ENCODE measurements at places on chromosomes 16 and 17.

DNA sequence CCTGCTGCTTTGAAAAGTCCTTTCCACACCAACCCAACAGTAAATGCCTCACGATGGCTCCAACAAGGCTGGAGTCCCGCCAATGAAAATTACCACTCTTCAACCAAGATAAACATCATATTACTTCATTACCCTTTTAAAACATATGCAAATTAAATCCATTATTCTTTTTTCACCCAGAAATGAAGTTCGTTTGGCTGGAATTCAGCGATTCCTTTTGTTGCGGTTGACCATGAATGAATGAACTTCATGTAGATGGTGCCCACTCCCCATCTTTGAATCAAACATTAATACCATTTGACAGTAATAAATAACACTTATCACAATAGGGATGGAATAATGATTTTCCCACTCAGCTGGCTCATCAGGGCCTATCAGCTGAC lies 211.5 kb upstream of the TOX3 start:
- no peak for DNase-seq

DNA sequence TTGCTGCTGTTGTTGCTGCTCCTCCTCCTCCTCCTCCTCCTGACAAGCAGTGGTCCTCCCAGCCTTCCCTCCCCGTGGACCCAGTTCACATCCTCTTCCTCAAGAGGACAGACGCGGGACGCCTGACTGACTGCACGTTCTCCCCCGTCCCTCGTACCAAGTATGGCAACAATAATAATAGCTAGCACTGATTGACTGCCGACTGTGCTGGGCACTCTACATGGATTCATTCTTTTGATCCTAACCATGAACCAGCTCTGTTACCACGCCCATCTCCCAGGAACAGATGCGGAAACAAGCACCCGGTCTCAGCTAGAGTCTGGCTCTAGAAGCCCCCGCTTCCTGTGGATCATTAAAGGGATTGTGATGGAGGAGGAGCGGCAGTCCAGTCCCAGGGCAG lies 78.0 kb downstream of the GNAO1 start:
- DNase-seq = peak; percentile 8

DNA sequence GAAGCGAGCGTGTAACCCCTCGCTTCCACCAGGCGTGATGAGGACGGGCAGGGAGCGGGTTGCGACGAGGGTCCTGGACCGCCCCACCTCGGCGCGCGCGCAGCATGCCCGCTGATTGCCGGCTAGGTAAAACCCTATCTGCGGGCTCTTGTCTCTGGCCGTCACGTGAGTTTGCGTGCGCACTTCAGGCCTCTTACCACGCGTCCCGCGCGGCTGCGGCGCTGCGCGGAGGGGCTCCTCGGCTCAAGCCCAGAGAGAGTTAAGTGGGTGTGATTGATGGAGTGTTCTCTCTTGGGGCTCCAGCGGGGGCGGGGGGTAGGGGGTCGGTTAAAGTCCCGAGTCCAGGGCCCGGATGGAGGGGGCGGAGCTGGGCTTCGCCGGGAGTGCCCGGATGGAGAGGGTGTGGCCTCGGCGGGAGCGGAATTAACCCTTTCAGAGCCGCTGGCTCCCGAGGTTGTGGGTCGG lies 7.9 kb downstream of the KDM6B start:
- peak; percentile 72 for DNase-seq

DNA sequence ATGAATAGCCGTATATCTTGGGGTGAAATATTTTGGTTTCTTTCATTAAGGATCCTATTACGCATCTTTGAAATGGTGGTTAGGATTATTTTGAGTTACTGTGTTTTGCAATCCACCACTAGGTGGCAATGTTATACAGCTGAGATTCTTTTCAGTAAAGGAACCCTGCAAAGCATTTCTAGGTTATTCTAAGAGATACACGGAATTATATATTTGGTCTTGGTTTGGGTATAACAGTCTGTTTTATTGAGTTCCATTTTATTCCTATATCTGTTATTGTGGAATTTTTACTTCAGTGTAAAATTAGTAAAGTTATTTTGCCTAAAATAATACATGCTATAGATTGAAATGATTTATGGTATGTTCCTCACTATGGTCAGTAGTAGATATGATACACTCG lies 62.9 kb upstream of the CPHXL start:
- peak; percentile 46 for DNase-seq

- no peak for DNase-seq
Observed at GRCh38 chr17:45225051-45225700, 3.5 kb downstream of the FMNL1 start.

DNA sequence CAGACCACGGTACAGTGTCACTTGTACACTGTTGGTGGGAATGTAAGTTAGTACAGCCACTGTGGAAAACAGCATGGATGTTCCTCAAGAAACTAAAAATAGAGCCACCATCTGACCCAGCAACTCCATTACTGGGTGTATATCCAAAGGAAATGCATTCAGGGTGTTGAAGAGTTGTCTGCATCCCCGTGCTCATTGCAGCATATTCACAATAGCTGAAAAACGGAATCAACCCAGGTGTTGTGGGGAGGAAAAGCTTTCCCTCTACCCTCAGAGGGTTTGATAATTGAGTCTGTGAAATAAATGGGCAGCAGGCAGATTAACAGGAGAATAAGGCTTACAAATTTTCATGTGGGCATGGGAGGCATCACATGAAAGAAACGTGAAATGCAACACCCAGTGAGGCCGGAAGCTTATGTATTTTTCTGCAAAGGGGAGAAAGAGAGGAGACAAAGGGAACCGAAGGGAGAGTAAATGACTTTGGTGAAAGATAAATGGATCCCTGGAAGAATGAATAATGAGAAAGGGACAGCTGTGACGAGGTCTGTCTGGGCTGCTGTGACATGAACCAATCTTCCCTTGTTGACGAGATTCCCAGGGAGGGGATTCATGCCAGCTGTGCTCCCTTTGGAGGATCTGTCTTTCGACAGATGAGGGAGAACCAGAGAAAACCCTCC lies 106.2 kb downstream of the KCNJ12 start:
- no peak for DNase-seq

DNA sequence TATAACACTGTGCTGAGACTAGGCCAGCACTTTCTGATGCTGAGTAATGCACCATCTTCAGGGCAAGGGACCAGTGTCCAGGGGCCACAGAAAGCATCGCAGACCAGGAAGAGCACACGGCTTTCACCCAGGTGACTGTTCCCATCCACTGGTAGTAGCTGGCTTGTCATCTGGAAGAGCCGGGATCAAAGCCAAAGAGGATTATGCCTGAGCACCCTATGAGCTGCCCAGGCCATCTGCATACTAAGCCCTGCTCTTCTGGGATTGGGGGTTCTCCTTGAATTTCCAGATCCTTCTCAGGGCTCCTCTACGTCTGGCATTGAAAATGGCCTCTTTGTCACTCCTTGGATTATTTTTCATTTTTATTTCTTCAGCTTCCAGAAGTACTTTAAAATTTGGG lies 140.7 kb downstream of the IRX3 start:
- DNase-seq = no peak

GRCh38 chr17:19660219-19660870 lies 11.8 kb downstream of the ALDH3A2 start:
- no peak for DNase-seq

- no peak for DNase-seq
Observed at GRCh38 chr16:85667261-85667660, 21.5 kb downstream of the GINS2 start.

DNA sequence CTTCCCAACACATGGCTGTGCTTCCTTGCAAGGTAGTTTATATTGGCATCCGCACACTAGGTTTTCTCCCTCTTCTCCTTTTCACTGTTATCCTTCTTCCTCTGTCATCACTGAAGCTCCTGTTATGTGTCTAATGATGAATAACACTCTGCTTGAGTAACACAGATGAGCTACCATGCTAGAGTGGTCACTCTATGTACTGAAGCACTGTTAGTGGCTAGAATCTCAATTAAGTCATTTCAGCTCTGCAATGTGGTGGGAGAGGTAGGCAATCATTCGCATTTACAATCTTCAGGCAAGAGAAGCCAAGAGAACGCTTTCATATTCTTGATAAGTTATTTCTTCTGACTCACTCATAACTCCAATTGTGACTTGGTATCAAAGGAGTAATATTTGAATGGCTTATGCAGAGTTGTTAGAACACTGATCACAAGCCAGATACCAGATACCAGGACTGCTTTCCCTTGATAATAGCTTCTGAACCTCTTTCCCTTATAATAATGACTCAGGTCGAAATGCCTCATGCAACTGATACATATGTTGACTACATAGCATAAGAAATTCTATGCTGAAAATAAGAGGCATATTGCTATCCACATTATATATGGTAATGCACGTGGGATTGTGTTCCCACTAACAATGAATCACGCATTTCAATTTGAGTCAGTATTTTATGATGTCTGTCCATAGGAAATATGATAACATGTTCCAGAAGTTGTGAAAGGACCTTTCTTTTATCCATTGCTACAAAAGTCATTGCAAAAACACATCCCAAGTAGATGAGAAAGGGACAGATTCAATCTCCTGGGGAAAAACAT lies 158.0 kb upstream of the HS3ST3A1 start:
- no peak for DNase-seq

GRCh38 chr16:50712560-50712898 lies 19.1 kb downstream of the NOD2 start:
- no peak for DNase-seq

- DNase-seq = no peak
Observed at GRCh38 chr16:85303354-85303883, 191.1 kb upstream of the CIBAR2 start.

DNA sequence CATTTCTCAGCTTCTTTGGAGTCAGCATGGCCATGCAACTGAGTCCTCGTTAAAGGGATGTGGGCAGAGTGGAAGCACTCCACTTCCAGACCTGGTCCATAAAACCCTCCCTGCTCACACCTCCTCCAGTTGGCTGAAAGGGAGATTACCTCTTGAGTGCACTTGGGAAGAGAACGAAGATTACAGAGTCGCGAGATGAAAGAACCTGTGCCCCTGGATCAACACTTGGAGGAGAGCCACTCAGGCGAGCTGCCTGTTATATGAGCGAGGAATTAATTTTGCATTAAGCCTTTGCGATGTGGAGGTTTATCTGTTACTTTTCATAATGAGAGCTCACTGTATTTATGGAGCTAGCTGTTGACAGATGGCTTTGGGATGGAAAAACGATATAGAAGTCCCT lies 147.9 kb downstream of the MAF start:
- DNase-seq = no peak

DNA sequence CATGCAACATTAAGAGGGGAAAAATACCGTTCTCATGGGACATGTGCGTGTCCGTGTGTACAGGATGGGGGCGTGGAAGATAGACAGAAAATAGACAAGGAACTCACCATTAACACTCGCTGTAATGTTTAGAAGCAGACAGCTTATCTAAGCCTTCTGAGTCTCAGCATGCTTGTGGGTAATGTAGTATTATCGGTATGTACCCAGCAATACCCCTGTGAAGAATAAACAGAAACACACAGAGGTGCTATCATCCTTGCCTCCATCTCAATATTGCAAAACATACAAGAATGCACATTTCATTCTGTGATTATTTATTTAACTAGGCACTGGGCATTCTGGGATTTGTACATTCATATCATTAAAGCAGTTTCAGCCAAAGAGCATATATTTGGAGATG lies 42.0 kb upstream of the RBFOX1 start:
- DNase-seq = no peak

DNA sequence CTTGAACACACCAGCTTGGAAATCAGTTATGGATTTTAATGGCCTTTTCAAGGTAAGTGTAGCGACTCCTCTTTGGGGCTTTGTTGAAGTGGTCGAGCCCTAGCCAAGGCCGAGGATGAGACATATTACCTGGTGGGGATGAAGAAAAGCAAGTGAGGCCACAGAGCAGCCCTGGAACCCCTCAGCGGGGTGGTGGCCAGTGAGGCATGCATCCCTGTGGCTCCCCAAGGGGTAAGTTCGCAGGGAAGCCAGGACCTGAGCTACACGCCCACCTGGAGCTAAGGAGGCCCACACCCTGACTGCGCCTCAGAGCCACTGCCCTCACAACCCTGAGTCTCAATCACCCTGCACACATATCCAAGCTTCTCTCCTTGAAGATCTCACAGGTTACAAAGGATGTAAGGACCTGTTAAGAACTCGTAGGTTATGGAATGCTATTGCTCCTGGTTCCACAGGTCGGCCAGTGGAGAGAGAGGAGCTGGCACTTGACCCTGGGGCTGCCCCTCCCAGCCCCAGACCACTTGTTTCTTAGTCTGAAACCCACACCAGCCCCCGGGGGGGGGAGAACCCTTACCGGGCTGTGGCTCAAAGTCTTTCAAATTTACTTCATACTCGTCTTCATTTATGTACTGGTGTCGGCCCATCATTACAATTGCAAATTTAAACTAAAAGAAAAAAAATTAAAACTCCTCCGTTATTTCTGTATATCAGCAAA lies 12.0 kb downstream of the LITAFD start:
- DNase-seq = no peak

- DNase-seq = peak; percentile 55
Observed at GRCh38 chr16:48561960-48562393, 48.0 kb downstream of the N4BP1 start.

GRCh38 chr17:75695830-75696271 lies 25.4 kb upstream of the ITGB4 start:
- DNase-seq = peak; percentile 49

GRCh38 chr16:4179020-4179419 lies 62.8 kb upstream of the ADCY9 start:
- DNase-seq = peak; percentile 54

DNA sequence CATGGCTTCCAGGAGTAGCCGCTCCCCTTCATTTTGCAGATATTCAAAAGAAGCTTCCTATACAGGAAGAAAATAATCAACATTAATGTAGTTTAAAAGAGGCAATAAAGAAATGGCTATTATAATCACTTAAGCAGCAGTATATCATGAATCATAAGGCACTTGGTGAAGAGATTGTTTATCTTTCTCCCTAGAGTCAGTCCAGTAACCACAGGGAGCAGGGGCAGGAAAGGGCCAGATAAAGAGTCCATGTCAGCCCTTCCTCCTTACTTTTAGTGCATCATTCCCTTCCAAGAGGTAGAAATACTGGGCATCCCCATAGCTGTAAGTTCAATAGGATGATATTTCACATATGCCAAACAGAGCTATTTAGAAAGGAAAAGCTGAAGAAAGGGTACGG lies 184.6 kb upstream of the C17orf78 start:
- DNase-seq = no peak

GRCh38 chr16:57615813-57616212 lies 12.6 kb upstream of the ADGRG1 start:
- DNase-seq = no peak

- DNase-seq = peak; percentile 51
Observed at GRCh38 chr16:4496305-4496704, 20.1 kb downstream of the HMOX2 start.

DNA sequence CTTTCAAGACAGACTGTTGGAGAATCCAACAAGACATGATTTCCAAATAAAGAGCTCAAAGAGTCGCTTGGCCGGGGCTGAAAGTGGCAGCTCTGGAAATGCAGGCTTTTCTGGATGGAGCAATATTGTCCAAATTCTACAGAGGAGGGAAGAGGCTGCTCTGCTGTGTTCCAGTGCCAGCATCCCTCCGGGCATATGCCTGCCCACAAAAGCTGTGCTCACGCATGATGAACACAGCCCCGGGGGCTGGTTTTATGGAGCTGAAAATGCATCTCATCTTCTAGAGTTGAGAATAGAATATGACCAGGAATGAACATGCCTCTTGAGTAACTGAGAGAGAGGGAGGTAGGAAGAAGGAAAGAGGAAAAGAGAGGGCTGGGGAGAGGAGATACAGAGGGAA lies 74.7 kb upstream of the TOX3 start:
- no peak for DNase-seq

- DNase-seq = no peak
Observed at GRCh38 chr16:88622866-88623265, 15.5 kb upstream of the IL17C start.

GRCh38 chr17:44688675-44689476 lies 700 bp downstream of the CCDC43 start:
- DNase-seq = no peak

GRCh38 chr17:38906460-38907228 lies 18.8 kb upstream of the LASP1NB start:
- DNase-seq = no peak

Measured in AG10803 (cell line).